ENCODE measurements at places on chromosomes 11 and 22.

DNA sequence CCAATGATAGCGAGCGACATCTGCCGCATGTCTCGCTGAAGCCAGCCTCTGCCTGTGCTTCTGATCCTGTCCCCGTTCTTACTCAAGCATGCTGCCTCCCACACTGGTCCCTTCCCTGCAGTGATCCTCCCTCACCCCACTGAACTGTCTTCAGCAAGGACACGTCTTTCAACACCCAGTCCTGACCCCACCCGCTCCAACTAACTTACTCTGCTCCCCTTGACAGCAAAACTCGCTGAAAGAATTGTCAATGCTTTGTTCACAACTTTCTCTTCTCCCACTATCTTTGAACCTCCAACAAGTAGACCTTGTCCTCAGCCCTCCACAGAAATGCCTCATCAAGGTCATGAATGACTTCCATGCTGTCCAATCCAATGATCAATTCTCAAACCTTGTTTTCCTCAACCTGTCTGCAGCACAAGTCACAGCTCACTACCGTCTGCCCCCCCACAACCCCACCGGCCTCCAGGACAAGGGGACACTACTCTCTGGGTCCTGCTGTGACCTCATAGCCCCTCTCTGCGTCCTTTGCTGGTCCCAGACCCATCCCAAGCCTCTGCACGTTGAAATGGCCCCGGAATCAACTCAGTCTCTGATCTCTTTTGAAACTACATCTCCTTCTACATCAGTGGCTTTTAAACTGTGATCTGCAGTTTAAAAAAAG lies 108.0 kb downstream of the MICAL3 start:
- no peak for DNase-seq

- peak; percentile 79 for DNase-seq
These were observed 2.2 kb upstream of the PNPLA3 start for GRCh38 chr22:43921370-43921769.

- DNase-seq: no peak
These were observed 55.0 kb downstream of the POLD3 start for GRCh38 chr11:74647404-74647803.

- peak; percentile 42 for DNase-seq
These were observed 16.0 kb downstream of the ZNRF3 start for GRCh38 chr22:28899199-28899853.

GRCh38 chr11:114115451-114115928 lies 56.0 kb downstream of the ZBTB16 start:
- DNase-seq: no peak

Data from AG08396 (cell line).